ENCODE measurements at places on chromosomes 7 and 10. TPM values are rescaled to one million over a fixed set of nuclear protein-coding genes. Genes with fewer than 3 reads are reported as not detected.
A peak's percentile ranks its signal among the peaks of the same experiment; 100 is the strongest.

DNA sequence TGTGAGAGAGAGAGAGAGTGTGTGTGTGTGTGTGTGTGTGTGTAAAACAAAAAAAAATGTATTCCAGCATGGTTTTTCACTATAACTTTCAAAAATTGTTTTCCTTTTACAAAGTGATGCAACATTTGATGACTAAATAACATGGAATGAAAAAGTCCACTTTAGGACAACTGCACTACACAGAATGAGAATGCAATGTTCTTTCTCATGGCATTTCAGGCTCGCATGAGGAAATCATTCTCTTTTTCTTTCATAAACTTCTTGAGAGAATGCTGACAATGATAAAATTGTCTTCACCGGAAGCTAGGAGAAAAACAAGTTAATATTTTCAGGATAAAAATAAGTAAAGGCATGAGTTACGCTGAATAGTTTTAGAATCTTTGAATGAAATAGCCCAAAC, 53.7 kb downstream of the SLC16A12 start:
- H3K4me1 ChIP-seq, result peaks cover 10% of the 10 kb centered on the region
- H3K27me3 ChIP-seq, result no peaks in the 10 kb centered on the region
- H3K36me3 ChIP-seq, result no peaks in the 10 kb centered on the region
- H3K4me3 ChIP-seq, result no peak overlapping the region

DNA sequence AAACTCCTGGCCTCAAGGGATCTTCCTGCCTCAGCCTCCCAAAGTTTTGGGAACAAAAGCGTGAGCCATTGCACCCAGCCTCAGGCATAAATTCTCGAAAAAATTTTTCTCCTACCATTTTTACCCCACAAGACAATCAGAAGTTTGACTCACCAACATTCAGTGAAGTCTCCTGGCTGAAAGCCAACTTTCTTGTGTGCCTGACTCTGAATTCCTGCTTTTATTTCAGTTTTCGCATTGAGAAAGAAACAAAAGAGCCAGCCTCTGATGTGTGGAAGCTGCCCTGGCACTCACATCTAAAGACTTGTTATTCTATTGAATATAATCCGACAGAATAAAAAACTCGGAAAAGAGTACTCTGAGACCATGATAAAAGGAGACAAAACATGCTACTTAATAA, 402.9 kb downstream of the MAGI2 start:
- H3K36me3 ChIP-seq, result no peaks in the 10 kb centered on the region
- H3K27ac ChIP-seq, result no peak overlapping the region
- H3K4me3 ChIP-seq, result no peak overlapping the region
- no peaks in the 10 kb centered on the region for H3K27me3 ChIP-seq

BZW2 gene
- 55.7 TPM for total RNA-seq

TMEM184A gene
- not detected for total RNA-seq

GRCh38 chr10:20949967-20950366, 52.9 kb upstream of the NEBL start:
- DNase-seq, result no peak
- no peaks in the 10 kb centered on the region for H3K36me3 ChIP-seq
- H3K4me1 ChIP-seq, result no peaks in the 10 kb centered on the region
- no peak overlapping the region for H3K27ac ChIP-seq
- H3K27me3 ChIP-seq, result no peaks in the 10 kb centered on the region

WASL gene
- 27.8 TPM for total RNA-seq

DNA sequence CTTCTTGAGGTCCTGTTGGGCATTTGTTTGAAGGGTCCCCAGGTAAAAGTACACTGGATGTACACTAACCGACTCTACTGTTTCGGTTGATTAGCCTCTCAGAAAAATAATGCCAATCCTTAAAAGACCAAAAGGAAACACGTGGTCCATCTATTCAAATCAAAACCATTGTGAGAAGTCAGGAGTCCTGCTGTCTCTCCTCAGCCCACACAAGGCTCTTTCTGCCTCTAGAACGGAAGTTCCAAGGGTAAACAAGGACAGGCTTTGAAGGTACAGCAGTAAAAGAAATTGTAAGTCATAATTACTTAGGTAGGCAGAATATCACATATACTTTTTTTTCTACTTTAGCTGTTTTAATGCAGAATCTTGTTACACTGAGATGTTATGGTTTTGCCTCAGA, 71.7 kb upstream of the TPK1 start:
- no peaks in the 10 kb centered on the region for H3K4me1 ChIP-seq
- no peak overlapping the region for H3K27ac ChIP-seq
- DNase-seq, result no peak
- H3K36me3 ChIP-seq, result no peaks in the 10 kb centered on the region
- no peak overlapping the region for H3K4me3 ChIP-seq

DNA sequence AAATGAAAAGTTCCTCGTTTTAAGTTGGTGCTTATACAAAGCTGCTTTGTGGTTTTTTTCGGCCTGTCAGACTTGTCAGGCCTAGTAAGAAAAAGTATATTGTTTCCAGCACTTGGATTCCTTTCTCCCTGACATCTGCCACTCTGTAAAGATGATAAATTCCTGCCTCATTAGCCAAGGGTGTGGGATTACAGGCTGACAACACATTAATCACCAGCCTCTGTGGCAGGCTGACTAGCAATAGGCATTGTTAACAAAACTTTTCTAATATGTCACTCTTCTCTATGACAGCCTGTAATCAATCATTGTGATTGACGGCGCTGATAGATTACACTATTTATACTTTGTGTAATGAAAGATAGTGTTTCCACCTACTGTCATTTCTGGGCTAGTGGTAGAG, 682.5 kb downstream of the LRMDA start:
- H3K27ac ChIP-seq, result no peak overlapping the region
- no peak for DNase-seq
- no peaks in the 10 kb centered on the region for H3K4me1 ChIP-seq
- no peaks in the 10 kb centered on the region for H3K27me3 ChIP-seq

GRCh38 chr10:68900427-68901104, 549 bp upstream of the DDX50 start:
- DNase-seq, result no peak
- H3K27ac ChIP-seq, result peak overlapping the region; percentile 100
- no peaks in the 10 kb centered on the region for H3K36me3 ChIP-seq
- no peaks in the 10 kb centered on the region for H3K27me3 ChIP-seq

LDB3 gene
- total RNA-seq, result 1.3 TPM

- no peaks in the 10 kb centered on the region for H3K27me3 ChIP-seq
- H3K36me3 ChIP-seq, result no peaks in the 10 kb centered on the region
- no peak overlapping the region for H3K27ac ChIP-seq
- H3K4me3 ChIP-seq, result peak overlapping the region; percentile 60
- DNase-seq, result peak; percentile 21
Observed at GRCh38 chr10:13440185-13441061, 88.4 kb downstream of the BEND7 start.

- H3K36me3 ChIP-seq, result no peaks in the 10 kb centered on the region
- no peaks in the 10 kb centered on the region for H3K4me1 ChIP-seq
- no peak overlapping the region for H3K27ac ChIP-seq
- no peaks in the 10 kb centered on the region for H3K27me3 ChIP-seq
- no peak overlapping the region for H3K4me3 ChIP-seq
- DNase-seq, result no peak
Observed at GRCh38 chr7:135834266-135834665, 85.7 kb upstream of the FAM180A start.

- H3K27ac ChIP-seq, result no peak overlapping the region
- no peaks in the 10 kb centered on the region for H3K27me3 ChIP-seq
- no peaks in the 10 kb centered on the region for H3K36me3 ChIP-seq
- no peak for DNase-seq
- no peak overlapping the region for H3K4me3 ChIP-seq
Observed at GRCh38 chr7:43735802-43736603, 6.7 kb upstream of the COA1 start.

PDSS1 gene
- 7.8 TPM for total RNA-seq

GRCh38 chr10:16799621-16800020, 17.6 kb downstream of the RSU1 start:
- no peak overlapping the region for H3K27ac ChIP-seq
- H3K4me1 ChIP-seq, result no peaks in the 10 kb centered on the region
- DNase-seq, result no peak
- H3K27me3 ChIP-seq, result no peaks in the 10 kb centered on the region
- H3K36me3 ChIP-seq, result no peaks in the 10 kb centered on the region

DNA sequence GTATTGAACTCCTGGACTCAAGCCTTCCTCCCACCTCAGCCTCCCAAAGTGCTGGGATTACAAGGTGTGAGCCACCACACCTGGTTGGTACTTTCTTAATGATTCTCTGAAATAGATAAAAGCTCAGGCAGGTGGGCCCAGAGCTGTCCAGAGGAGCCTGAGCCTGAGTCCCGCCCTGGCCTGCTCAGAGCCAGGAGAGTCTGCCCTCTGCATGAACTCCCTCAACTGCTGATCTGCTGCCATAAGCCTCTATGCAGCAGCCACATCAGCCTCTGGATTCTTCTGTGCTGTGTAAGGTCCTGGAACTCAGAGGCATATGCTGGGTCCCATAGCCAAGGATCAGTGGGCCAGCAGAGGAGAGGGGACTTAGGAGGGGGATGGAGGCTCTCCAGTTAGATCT, 23.1 kb upstream of the DDIT4 start:
- no peaks in the 10 kb centered on the region for H3K27me3 ChIP-seq
- H3K36me3 ChIP-seq, result no peaks in the 10 kb centered on the region
- H3K27ac ChIP-seq, result peak overlapping the region; percentile 70
- H3K4me3 ChIP-seq, result no peak overlapping the region
- DNase-seq, result peak; percentile 51
- H3K4me1 ChIP-seq, result peaks cover 65% of the 10 kb centered on the region

GRCh38 chr10:129866894-129867293, 97.2 kb downstream of the EBF3 start:
- no peaks in the 10 kb centered on the region for H3K27me3 ChIP-seq
- H3K4me3 ChIP-seq, result no peak overlapping the region
- H3K4me1 ChIP-seq, result no peaks in the 10 kb centered on the region
- H3K36me3 ChIP-seq, result no peaks in the 10 kb centered on the region

DNA sequence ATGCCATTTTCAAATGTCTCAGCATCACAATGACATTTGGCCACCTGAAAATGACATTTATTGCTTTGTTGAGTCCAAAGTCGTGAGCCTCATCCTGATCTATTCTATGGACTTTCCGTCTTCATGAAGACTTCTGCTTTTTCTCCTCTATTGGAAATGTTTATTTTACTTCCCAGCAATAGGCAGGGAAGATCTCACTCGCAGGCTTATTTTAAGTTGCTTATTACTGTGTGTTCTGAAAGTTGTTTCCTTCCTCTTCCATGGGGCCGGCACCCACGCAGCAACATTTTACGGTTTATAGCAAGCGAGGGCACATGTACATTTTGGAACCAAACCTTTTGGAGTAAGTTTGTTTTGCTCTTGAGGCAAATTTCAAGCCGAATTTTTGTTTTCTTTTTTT, 221.0 kb upstream of the KLF6 start:
- H3K27me3 ChIP-seq, result no peaks in the 10 kb centered on the region
- H3K4me3 ChIP-seq, result no peak overlapping the region
- DNase-seq, result no peak

GRCh38 chr7:32952876-32953275, 4.4 kb upstream of the FKBP9 start:
- no peak overlapping the region for H3K27ac ChIP-seq
- H3K4me1 ChIP-seq, result no peaks in the 10 kb centered on the region
- no peak overlapping the region for H3K4me3 ChIP-seq
- no peaks in the 10 kb centered on the region for H3K27me3 ChIP-seq
- H3K36me3 ChIP-seq, result no peaks in the 10 kb centered on the region
- DNase-seq, result no peak

DNA sequence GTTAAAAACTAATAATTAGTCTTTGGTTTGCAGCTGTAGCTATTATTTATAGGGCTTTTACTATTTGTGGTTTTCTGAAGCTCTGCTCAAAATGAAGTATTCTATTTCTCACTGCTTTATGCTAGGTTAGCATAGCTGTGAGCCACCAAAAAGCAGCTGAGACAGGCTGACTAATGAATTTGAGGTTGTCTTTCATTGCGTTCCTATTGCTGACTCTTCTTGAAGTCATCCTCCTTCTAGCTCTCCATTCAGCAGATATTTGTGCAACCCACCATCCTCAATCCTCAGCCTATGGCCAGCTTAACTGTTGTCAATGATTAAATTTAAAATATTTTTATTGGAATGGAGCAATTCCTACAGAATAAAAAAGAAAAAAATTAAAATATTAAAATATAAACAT, 2.1 kb upstream of the RALA start:
- peaks cover 16% of the 10 kb centered on the region for H3K4me1 ChIP-seq
- no peak overlapping the region for H3K4me3 ChIP-seq
- H3K27me3 ChIP-seq, result no peaks in the 10 kb centered on the region
- H3K36me3 ChIP-seq, result no peaks in the 10 kb centered on the region
- no peak for DNase-seq

OPN1SW gene
- total RNA-seq, result not detected

DNA sequence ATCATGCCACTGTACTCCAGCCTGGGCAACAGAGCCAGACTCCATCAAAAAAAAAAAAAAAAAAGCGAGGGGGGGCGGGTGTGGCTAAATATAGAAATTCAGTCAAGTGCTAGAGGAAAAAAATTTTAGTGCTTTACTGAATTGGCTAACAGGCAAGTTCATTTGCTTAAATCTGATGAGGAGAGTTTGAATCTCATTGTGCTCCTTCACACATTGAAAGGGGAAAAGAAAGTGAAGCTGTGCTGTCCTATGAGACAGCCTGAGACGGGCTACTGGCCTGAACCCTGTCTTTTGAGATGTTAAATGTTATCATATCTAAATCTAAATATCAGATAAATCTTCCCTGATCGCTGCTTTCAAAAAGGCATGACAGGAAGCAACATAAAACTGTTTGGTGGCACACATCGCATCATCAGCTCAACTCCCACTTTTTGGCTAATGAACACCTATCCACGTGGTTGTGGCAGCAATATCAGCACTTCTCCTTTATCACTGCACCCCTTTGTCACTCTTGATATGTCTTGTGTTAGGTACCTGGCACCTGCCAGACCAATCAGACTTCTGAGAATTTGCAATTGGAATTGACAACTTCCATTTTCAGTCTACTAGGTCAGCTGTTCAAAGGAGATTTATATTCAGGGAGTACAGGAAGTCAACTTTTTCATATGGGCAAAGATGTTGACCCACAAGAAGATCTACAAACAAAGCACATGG, 14.0 kb upstream of the IFIT1B start:
- DNase-seq, result no peak
- no peak overlapping the region for H3K27ac ChIP-seq
- H3K4me1 ChIP-seq, result no peaks in the 10 kb centered on the region
- H3K36me3 ChIP-seq, result no peaks in the 10 kb centered on the region
- no peaks in the 10 kb centered on the region for H3K27me3 ChIP-seq
- H3K4me3 ChIP-seq, result no peak overlapping the region

DNA sequence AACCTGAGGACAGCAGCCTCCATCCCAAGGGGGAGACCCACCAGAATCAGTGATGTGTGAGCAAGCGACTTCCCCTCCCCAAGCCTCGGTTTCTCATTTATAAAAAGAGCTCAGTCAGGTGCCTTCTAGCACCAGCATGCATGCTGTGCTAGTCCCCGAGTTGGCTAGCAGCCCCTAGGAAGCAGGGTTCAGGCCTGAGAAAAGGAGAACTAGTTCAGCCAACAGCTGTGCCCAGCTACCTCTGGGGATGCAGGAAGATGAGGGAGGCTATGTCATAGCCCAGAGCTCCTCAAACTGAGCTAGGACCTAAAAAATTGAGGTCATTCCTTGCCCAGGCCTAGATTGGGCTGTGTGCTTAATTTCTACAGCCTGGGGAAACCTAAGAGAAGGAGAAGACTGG, 13.7 kb downstream of the DRGX start:
- no peak for DNase-seq
- H3K36me3 ChIP-seq, result no peaks in the 10 kb centered on the region
- no peak overlapping the region for H3K27ac ChIP-seq
- no peaks in the 10 kb centered on the region for H3K4me1 ChIP-seq
